ENCODE measurements at places on chromosomes 2 and 18.
A peak's percentile ranks its signal among the peaks of the same experiment; 100 is the strongest.

DNA sequence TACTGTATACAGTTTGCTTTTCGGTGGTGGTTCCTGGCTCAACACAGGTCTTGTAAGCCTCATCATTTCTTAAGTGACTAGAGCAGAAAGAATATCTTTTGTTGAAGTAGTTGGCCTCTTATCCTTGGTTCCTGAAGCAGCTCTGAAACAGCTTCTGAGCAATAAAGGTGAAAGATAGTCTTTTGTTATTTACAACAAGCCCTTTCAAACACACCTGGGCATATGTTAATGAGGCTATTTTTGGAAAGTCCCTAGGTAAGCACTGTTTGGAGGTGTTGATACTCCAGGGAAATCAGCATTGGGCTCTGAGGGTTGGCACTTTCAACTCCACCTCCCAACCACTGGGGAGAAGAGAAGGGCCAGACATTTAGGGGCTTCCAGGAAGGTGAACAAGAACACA lies 211.0 kb downstream of the MCFD2 start:
- no peak for DNase-seq

DNA sequence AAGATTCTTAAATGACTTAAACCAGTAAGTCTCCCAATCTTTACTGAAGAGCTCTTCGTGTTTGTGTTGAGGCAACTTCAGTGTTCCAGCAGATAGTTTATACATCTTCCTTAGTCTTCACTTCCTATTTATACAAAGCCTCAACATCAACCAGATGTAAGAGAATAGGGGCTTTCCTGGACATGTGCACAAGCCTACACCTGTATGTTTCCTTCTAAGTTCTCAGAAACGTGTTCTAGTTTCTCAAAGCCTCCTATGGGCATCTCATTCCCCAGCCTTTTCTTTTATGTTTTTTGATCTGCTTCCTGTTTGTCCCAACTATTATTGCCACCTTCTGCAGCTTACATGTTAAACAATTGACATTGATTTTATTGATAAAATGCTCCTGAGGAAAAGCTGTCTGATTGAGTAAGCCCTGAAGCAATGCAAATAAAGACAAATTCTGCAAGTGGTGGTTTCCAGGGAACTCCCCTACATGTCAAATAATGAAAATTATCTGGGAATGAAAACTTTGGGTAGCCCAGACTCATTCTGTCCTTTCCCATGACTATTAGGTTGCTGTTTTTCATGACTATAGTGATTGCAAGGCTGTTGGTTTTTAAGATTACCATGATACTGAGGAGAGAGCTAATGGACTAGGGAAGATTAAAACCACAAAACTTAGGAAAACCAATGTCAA lies 663.3 kb upstream of the ACVR2A start:
- DNase-seq, result no peak

GRCh38 chr2:190815226-190815625 lies 65.4 kb upstream of the GLS start:
- DNase-seq, result no peak

DNA sequence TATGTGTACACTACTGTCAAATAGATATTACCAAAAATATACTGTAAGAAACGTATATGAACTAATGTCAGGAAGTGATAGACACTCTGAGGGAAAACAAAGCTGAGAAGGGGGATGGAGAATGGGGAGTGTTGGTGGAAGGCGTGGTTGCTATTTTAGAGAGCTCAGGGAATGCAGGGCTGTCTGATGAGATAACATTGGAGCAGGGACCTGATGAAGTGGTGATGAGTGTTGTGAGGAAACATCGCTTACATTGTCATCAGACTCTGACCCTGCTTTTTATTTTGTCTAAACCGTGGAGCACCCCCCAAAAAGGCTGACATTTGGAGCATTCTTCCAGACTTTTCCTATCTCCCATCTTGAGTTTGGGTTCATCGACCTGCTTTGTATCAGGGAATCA lies 194.7 kb downstream of the LTBP1 start:
- no peak for DNase-seq

DNA sequence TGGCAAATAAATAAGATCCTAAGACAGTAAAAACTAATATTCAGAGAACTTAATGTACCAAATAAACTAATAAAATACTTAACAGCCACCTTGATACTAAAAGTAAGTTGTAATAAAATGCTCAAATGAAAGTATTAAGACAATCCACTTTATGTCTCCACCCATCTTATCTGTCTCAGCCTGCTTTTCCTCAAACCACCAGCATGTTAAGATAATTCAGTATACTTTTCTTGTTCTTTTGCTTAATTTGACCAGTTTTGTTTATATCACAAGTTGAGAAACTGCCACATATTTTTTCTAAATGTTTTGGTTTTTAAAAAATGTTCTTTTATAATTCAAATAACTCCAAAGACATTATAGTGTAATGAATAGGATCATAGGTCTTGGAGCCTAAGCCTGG lies 142.0 kb downstream of the MBD5 start:
- DNase-seq, result no peak

GRCh38 chr2:61185231-61185728 lies 23.3 kb downstream of the C2orf74 start:
- no peak for DNase-seq

DNA sequence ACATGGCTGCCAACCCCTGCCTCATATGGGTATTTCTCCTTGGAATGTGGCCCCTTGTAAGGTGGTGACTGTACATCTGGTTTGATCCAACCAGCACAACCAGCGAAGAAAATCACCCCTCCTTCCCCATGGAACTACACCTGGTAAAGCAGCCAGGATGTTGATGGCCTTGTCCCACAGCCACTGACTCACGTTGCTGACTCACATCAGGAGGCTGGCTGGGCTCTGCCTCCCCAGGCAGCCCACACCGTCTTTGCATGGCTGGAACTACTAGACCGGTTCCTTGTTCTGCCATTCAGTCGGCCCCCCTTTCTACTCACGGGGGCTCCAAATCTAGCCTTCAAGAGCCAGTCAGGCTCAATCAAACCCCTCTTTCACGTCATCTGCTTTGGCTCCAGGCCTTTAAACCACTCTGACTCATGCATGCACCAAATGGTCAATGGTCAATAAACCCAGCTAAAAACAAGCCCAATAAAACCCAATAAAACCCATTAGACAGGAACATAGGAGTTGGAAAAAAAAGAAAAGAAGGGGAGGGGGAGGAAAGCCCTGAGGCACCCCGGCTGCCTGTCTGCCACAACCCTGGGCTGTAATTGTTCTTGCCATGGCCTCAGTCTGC lies 114.8 kb downstream of the PLB1 start:
- peak; percentile 86 for DNase-seq

- no peak for DNase-seq
Observed at GRCh38 chr2:47735136-47735869, 47.6 kb upstream of the MSH6 start.

- no peak for DNase-seq
Observed at GRCh38 chr2:176668912-176669311, 399.7 kb downstream of the MTX2 start.

DNA sequence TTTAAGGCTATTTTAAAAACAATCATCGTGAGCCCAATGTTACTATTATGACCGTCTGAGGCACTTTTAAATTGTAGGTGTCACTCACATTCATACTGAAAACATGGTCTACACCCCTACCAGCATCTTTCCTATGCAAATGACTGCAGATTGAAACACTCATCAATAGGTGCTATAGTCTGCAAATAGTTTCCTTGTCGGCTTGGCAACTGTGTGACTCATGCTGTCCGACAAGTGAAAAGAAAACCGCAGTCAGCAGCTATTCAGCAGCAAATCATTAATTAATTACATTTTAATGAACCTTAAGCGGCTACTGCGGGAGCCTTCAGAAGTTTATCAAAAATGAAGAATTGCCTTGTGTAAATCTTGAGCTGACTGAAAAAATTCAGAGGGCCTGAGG lies 134.4 kb downstream of the FIGN start:
- peak; percentile 33 for DNase-seq

- DNase-seq, result no peak
Observed at GRCh38 chr2:25926984-25927756, 48.9 kb upstream of the ASXL2 start.

DNA sequence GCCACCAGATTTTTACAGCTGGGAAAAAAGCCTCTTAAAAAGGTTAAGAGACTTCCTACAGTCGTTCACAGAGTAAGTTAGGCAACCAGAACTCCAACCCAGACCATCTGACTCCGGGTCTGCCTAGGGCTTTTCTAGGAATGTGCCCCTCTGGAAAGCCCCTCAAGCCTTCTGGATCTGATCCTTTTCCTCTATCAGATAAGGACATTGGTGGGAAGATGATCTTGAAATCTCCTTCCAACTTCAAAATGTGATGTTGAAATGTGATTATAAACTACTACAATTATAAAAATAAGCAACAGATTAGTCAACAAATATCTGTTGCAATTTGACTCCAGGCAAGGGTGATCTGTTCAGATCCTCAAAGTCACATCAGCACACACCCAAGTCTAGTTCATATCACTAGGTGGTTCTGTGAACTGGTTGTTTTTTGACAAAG lies 270.4 kb downstream of the ARHGAP15 start:
- peak; percentile 71 for DNase-seq

Data from EH (cell line).